NCI-H774 (cell line): ENCODE measurements at places on chromosomes 11 and 22.

DNA sequence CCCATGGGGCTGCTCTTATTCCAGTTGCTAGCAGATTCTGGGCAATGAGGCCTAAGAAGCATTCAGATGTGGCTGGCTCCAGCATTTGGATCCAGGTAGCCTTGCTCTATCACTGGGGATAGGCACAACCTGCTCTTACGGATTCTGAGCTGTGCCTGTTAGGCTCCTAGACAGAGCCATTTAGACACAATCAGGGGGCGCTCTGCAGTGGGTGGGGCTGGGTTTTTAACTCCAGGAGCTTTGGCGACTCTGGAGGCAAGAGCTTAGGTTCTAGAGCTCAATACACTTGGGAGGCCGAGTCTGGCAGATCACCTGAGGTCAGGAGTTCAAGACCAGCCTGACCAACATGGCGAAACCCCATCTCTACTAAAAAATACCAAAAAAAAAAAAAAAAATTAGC is 32.0 kb downstream of the KCNC1 start:
- DNase-seq: no peak

- DNase-seq: no peak
Measured at GRCh38 chr11:123264431-123264780, 69.4 kb upstream of the CLMP start.

- DNase-seq: no peak
Measured at GRCh38 chr11:97937501-97937900, 1083.2 kb upstream of the CNTN5 start.

DNA sequence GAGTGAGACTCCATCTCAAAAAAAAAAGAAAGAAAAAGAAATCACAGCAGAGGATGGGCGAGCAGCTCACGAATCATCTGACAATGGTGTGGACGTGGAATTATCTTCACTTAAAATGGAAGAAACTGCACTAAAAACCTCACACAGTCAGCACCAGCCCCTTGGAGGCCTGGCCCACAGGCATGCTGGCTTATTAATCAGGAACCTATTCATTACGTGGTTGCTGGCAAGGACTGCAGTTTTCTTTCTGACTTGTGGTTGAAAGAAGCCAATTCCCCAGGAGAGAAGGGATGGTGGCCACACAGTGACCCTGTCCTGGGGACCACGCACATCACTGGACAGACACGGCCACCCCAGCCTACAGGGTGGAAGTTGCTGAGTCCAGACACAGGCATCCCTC is 401.1 kb downstream of the CTTN start:
- DNase-seq: no peak
